Type B pancreatic cell (in vitro differentiated cells): ENCODE measurements at places on chromosomes 2 and 18. TPM values are rescaled to one million over a fixed set of nuclear protein-coding genes. Genes with fewer than 3 reads are reported as not detected.

DNA sequence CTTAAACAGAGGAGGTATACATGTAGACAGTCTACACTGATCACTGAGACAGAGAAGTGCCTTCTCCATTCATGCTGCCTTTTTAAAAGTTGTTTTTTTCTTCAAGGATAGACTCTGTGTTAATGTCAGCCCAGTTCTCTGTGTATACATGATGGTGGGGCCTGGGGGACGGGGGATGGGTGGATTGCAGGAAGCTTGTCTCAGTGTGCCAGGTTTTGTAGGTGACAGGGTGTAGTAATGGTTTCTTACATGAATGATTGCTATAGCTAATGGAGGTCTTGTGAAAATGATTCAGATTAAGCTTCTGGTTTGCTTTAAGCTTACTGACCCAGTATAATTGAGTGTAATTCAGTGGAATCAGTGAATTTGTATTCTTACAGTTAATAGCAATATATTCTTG, 423.6 kb downstream of the PTPRM start:
- DNase-seq, result no peak

DNA sequence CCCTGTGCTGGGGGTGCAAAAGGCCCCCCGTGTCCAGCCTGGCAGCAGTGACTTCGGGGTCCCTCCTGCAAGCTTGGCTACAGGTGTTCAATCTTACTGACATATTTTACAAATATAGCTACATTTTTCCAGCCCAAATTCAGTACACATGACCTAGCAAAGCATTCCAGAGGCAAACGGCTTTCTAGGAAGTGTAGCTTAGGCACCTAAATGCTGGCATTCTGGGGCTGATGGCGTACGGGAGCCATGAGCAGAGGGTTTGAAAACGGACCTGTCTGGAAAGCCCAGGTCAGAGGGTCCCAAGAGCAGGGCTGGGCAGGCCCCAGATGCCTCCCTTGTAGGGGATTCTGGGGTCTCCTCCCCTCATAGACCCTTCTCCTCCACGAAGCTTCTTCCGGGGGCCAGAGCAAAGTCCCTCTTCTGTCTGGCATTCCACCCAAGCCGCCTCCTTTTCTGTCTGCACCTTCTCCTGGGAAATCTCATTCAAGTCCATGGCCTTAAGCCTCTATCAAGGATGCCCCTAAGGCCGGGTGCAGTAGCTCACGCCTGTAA, 63.3 kb upstream of the ASAP2 start:
- DNase-seq, result no peak

GAREM2 gene
- total RNA-seq, result 3.1 and 16.9 TPM in 2 replicates

- no peak for DNase-seq
Measured at GRCh38 chr2:104046466-104046865, 807.4 kb upstream of the POU3F3 start.

GRCh38 chr2:241087420-241088268, 14.4 kb downstream of the MTERF4 start:
- DNase-seq, result no peak

CXCR4 gene
- 5.2 and 34.8 TPM in 2 replicates for total RNA-seq

FABP1 gene
- 28.2 and 56.2 TPM in 2 replicates for total RNA-seq

GRCh38 chr2:28624793-28625701, 126.6 kb upstream of the PPP1CB start:
- no peak for DNase-seq

ABHD1 gene
- 0.12 and 0.51 TPM in 2 replicates for total RNA-seq
